Osteocyte (in vitro differentiated cells): ENCODE measurements at places on chromosomes 11 and 22. TPM values are rescaled to one million over a fixed set of nuclear protein-coding genes. Genes with fewer than 3 reads are reported as not detected.

OR56A4 gene
- total RNA-seq: 0.08 and 0.10 TPM in 2 replicates

PHF21B gene
- 0.54 TPM in 1 of 2 replicates, not detected in the other for total RNA-seq

- no peak for DNase-seq
Measured at GRCh38 chr11:102940714-102941588, 14.6 kb downstream of the MMP13 start.

DNA sequence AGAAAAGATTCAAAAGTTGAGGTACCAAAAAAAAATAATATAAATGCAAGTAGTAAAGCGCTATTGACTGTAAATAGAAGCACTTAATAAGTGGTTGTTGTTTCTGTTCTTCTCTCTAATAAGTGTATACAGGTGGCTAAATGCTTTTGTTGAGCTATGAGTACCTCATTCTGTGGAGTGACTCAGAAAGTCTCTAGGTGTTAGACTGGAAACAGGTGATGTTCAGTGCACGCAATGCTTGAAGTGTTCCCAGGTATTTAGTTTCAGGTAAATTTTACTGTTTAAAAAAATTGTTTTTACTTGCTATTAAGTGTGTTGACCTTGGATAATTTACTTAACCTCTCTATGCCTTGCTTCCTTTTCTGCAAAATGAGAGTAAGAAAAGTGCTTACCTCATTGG is 24.2 kb downstream of the POU2AF3 start:
- no peak for DNase-seq

- no peak for DNase-seq
Measured at GRCh38 chr11:69870766-69871165, 51.5 kb upstream of the FGF3 start.

GRCh38 chr11:2570211-2570811 is 125.5 kb downstream of the KCNQ1 start:
- no peak for DNase-seq

DNA sequence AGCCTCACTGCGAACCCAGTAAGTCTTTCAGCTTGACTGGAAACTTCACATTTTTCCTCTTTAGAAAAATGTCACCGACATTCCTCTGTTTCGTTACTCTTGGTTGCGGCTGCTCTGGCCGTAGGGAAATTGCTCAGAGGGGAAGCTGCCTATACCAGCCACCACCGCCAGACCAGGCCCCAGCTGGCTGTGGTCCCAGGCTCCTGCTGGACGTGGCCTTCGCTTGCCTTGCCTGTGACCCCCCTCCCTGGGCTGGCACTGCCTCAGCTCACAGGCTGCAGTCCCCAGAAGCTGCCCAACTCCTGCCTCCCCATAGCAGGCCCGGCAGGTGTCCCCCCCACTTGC is 197.8 kb downstream of the MN1 start:
- no peak for DNase-seq

- no peak for DNase-seq
Measured at GRCh38 chr11:98409069-98409468, 611.7 kb upstream of the CNTN5 start.

GRCh38 chr22:17381192-17381913 is 12.1 kb downstream of the CECR2 start:
- no peak for DNase-seq

DNA sequence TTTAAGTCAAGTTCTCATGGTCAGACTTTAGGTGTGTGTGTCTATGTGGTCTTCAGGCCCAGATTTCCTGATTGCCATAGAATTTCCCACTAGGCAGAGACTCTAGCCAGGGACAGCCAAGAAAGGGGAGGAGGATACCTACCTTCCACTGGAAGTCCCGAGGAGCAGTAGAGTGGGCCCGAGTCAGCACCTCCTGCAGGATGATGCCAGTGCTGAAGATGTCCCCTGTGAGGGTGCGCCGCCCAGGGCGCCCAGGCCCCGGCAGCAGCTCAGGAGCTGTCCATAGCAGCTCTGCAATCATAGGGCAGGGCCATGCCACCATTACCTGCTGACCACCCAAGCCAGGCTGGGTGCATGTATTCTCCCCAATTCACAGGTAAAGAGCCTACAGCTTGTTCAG is 41.6 kb upstream of the LRRC32 start:
- no peak for DNase-seq

- DNase-seq: no peak
Measured at GRCh38 chr11:95891423-95892170, 32.3 kb downstream of the MTMR2 start.
